ENCODE measurements at places on chromosomes 11 and 22.

GRCh38 chr22:17336061-17336460 lies 33.2 kb upstream of the CECR2 start:
- DNase-seq: no peak

DNA sequence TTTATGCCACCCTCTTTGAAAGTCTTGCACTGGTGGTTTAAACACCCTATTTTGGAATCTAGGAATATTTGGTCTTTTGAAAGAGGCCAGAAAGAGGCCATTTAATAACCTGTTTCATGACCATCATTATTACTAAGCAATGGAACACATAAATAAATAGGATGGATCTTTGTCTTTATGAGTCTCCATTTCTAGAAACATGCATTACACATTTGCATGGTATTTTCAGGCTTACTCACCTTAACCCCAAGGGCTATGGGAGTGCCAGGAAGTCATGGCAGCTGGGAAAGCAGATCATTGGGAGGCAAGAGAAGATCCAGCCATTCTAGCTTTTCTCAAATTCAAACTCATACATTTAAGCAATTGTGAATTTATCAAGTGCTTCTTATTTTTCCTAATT lies 185.8 kb upstream of the POU2AF2 start:
- no peak for DNase-seq

- no peak for DNase-seq
Measured at GRCh38 chr11:75435571-75435925, 2.5 kb upstream of the KLHL35 start.

DNA sequence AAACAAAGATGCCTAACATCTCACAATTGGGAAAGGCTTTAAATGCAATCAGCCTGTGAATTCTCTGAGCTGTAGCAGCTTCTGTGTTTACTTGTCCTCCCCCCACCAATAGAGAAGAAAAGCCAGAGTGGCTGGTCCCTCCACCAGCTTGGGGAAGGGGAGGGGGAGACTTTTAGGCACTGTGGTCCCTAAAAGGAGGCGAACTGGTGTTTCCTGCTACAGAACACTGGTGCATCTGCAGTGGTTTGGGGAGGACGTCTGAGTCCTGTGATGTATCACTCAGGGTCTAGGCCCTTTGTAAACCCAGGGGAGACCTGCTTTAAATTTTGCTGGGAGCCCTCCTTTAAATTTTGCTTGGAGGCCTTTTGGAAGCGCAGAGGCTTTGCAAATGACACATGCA lies 16.9 kb downstream of the TNRC6B start:
- no peak for DNase-seq

DNA sequence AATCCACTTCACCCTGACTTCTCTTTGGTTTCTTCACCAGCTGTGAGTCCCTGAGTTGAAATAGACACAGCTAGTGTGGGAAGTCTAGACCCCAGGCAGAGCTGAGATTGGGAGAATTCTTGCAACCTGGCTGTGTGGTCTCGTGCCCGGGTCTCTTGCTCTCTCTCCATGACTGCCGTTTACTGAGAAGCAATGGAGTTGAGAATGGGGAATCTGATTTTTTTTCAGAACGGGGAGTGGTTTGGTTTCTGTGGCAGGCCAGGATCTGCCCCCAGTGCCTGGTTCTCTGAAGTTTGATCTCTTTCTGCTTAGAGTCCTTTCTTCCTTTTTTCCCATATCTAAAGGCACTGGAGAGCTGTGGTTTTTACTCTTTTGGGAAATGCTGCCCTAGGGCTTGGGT lies 1.5 kb downstream of the SIDT2 start:
- DNase-seq: peak; percentile 3

GRCh38 chr11:78110830-78111229 lies 28.6 kb downstream of the ALG8 start:
- DNase-seq: no peak

DNA sequence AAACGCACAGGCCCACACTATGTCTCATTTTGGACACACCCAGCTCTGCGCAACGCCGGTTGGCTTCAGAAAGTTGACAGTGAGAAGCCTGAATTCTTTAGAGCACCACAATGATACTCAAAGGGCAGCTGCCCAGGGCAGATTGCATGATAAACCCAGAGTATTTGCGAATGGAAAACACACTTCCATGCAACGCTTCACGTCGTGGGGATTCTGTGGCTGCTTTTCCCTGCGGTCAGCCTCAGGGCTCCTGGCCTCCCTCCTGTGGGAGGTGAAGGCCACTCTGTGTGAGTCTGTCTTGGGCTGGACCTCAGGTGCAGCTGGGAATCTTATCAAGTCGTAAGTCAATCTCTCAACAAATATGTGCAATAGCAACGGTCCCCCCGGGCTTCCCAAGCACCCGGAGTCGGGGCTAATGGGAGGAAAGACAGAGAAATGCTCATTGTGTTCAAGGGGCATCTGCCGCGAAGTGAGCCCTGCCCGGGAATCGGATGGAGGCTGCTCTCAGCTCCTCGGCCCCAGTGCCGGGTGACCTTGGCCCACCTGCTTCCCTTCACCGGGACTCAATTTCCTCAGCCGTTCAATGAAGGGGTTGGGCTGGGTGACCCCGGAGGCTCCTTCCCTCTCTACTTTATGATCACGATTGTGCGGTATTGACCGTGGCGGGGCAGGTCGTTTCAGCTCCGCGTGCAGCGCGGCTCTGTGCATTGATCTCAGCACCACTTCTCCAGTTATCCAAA lies 623.6 kb downstream of the BRD1 start:
- no peak for DNase-seq

GRCh38 chr22:38739300-38740055 lies 16.3 kb downstream of the SUN2 start:
- no peak for DNase-seq

Data from thyroid gland (tissue), 4 donors.